ENCODE measurements at places on chromosomes 3 and 15.

DNA sequence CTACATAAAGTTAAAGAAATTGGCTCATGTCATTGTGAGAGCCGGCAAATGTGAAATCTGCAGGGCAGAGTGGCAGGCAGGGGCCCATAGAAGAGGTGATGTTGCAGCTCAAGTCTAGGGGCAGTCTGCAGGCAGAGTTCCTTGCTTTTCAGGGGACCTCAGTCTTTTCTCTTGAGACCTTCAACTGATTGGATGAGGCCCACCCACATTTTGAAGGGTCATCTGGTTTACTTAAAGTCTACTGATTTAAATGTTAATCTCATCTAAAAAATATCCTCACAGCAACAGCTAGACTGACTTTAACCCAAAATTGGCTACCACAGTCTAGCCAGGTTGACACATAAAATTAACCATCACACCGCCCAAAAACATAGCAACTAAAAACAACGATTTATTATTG, 77.6 kb upstream of the ALDH1L1 start:
- no peak for DNase-seq

- no peak for DNase-seq
These were observed 7.6 kb downstream of the NEIL1 start for GRCh38 chr15:75354454-75354853.

- no peak for DNase-seq
These were observed 76.5 kb downstream of the RPLP1 start for GRCh38 chr15:69529141-69529540.

DNA sequence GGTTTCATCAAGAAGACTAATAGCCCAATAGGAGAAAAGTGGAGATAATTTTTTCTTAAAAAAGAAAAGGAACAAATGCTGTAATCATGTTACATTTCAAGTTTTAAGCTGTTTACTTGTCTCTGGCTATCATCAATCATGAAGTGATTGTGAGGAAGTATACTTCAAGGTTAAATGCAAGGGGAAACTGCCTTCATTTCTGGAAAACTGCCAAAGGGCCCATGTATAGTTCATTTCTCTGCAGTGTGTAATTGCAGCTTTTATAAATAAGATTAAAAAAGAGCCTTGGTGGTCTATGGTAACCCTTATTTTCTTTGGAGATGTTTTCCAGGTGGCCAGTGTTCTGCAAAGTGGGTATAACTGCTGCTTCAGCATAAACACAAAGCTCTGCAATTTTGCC, 101.9 kb downstream of the GRM7 start:
- no peak for DNase-seq

DNA sequence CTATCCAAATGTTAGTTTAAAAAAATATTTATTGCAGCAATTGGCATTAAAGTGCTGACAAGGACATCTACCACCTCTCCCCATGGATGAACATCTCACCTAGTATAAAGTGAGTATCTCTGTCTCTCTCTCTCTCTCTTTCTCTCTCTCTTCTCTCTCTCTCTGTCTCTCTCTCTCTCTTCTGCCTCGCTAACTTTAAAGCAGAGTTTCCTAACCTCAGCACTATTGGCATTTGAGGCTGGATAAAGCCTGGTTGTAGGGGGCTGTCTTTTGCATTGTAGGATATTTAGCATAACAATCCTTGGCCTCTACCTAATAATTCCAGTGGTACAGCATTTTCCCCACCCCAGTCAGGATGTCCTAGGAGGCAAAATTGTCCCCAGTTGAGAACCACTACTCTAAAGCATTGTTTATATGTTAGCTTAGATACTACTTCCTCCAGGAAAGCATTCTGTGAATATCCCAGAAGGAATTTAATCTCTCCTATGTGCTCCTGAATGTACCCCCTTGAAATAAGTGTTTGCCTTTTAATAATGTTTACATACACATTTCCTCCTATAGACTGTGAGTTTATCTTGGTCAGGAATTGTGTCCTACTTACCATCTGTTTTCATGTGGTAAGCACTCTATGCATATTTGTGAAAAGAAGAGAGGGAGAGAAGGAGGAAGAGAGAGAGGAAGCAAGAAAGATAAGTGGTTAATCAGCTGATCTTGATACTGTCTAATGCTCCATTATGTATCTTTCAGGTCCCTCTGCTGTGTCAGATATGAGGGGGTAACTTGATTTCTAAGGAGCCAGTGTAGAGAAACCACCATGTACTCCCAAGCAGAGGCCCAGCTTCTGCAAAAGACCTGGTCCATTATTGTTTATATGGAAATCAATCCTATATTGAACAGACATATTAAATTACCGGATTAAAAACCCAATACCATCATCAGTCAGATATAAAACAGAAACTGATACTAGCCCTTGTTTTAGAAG, 346.6 kb downstream of the RBMS3 start:
- no peak for DNase-seq

- no peak for DNase-seq
These were observed 11.1 kb downstream of the IGF2BP2 start for GRCh38 chr3:185813691-185814215.

DNA sequence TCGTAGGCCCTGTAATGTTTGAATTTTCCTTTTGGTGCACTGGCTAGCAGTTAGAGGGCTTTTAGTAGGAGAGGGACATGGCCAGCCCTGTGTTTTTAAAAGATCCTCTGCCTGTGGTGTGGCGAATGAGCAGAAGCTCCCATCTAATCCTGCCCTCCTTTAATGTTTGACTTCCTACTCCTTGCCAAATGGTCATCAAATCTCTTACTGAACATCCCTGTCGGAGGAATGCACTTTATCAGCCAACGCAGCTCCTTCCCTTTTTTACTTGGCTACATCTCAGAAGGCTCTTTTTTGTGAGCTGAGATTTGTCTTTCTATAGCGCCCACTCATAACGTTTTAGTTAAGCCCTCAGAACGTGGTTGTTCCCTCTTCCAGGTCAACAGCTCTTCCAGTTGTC, 44.8 kb downstream of the MAP2K5 start:
- no peak for DNase-seq

GRCh38 chr15:99054025-99054387, 46.4 kb upstream of the PGPEP1L start:
- DNase-seq = no peak

GRCh38 chr15:83200589-83200988, 7.0 kb downstream of the HDGFL3 start:
- DNase-seq = no peak
